ENCODE measurements at places on chromosomes 1 and 21. TPM values are rescaled to one million over a fixed set of nuclear protein-coding genes. Genes with fewer than 3 reads are reported as not detected.
A peak's percentile ranks its signal among the peaks of the same experiment; 100 is the strongest.

- peak; percentile 76 for DNase-seq
Measured at GRCh38 chr1:235050911-235051360, 77.7 kb downstream of the TOMM20 start.

DNA sequence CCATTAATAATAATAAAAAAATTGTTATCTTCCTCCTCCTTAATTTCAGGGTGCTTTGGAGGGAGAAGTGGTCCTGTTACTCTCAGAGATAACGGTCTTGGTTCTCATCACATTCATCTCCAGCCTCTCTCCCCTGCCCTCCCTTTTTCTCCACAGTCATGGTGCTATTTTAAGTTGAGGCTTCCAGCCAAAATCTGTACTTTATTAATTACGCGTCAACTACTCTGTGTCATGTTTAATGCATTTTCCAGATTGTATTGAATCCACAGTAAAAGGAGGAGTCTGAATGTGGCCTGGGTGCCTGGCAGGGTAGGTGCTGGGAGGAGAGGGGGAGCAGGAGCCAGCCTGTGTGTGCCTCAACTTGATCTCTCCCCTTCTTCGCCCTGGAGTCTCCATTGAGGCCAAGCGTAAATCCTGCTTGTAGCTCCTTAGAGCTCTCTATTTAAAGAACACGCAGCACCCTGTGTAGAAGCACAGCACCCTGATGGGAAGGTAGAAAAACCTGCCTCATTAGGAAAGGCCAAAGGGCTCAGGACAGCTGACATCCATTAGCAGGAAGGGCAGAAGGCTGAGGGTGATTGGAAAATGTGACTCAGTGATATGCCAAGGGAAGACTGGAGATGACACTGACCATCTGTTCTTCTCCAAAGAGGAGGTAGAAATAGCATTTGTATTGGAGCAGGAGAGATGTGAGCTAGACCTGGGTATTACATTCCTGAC is 82.4 kb downstream of the PLXNA2 start:
- DNase-seq: no peak

GRCh38 chr1:2590233-2591141 is 3.9 kb downstream of the PRXL2B start:
- DNase-seq: no peak

- DNase-seq: no peak
Measured at GRCh38 chr1:174116042-174116441, 43.3 kb upstream of the RABGAP1L start.

GRCh38 chr1:159841749-159842148 is 15.1 kb downstream of the SLAMF8 start:
- DNase-seq: no peak

The DMBX1 gene
- total RNA-seq: not detected
